IPS DF 6.9 (cell line): ENCODE measurements at places on chromosomes 5 and 9.

DNA sequence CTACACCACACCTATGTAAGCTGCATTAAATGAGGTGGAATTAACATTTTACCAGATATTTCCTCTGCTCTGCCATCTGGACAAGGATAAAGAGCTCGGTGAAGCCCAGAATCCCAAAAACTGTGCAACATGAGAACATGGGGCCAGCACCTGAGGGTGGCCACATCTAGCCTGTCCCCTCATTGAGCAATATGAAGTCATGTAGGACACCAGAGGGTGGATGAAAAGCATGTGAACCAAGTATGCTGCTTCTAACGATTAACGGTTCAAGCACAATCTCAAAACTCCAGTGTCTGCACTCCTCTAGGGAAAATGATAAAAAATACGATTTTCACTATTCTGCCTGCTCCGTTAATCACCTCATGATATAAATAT, 545.8 kb downstream of the EBF1 start:
- no peaks in the 10 kb centered on the region; the same call in 1 of the 2 replicates for H3K4me1 ChIP-seq
- H3K27ac ChIP-seq: no peak overlapping the region
- no peaks in the 10 kb centered on the region for H3K36me3 ChIP-seq
- DNase-seq: no peak
- no peak overlapping the region for H3K4me3 ChIP-seq
- H3K27me3 ChIP-seq: no peaks in the 10 kb centered on the region

DNA sequence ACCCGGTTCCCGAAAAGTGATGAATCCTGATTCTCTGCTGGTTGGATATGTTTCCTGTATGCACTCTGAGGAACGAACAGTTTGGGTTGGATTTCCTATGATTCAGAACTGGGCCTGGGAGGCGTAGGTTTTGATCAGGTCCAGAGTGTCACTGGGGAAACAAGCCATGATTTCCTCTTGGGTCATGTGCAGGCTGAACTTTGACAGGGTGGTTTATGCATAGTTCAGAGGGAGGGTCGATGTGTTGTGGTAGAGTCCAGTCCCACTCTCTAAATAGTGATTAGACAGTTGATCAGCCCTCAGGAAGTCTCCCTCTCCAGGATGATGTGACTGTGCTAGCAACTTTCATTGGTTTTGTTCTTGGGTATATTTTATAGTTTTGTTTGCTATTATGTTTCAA, 17.4 kb downstream of the ATG10 start:
- no peak overlapping the region for H3K4me3 ChIP-seq
- no peak overlapping the region for H3K27ac ChIP-seq
- no peaks in the 10 kb centered on the region for H3K27me3 ChIP-seq
- no peaks in the 10 kb centered on the region for H3K36me3 ChIP-seq
- no peaks in the 10 kb centered on the region for H3K4me1 ChIP-seq

DNA sequence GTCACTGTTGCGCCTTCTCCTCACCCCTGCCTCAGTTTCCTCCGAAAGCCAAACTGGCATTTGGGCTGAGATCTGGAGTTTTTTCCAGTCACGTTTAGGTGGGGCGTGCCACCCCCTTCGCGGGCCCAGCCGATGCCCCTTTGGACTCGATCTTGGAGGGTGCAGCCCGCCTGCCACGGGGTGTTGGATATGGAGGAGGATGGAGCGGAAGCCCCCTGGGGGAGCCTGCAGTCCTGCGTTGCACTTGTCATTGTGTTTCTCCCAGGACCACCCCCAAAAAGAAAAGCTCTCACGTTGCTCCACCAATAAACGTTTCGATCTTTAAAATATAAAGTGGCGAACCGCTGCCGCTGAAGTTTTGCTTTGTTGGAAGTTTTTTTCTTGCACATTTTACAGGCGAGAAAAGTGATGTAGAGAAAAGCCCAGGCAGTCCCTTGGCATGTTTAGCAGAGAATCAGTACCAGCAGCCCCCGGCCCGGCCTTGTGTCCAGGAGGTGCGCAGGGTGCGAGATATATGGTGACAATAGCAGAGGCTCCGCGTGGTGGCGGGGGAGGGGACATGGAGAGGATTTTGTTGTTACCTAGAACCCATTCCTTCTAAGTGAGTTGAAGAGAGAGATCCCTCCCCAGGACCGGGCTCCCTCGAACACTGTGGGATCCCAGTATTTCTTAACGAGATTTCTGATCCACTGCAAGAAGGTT, 681 bp downstream of the F2R start:
- no peak overlapping the region for H3K27ac ChIP-seq
- peaks cover 4% of the 10 kb centered on the region; the same call in 1 of the 2 replicates for H3K27me3 ChIP-seq
- H3K4me1 ChIP-seq: peaks cover 2% of the 10 kb centered on the region; the same call in 1 of the 2 replicates
- no peaks in the 10 kb centered on the region for H3K36me3 ChIP-seq

- H3K36me3 ChIP-seq: no peaks in the 10 kb centered on the region
- DNase-seq: no peak
- peaks cover 1% of the 10 kb centered on the region for H3K4me1 ChIP-seq
- H3K27me3 ChIP-seq: no peaks in the 10 kb centered on the region
- no peak overlapping the region for H3K27ac ChIP-seq
- H3K4me3 ChIP-seq: no peak overlapping the region
Observed at GRCh38 chr9:13590996-13591395, 311.5 kb upstream of the MPDZ start.

GRCh38 chr9:81374459-81375186, 314.7 kb downstream of the TLE1 start:
- no peaks in the 10 kb centered on the region for H3K36me3 ChIP-seq
- no peak for DNase-seq
- 0 out of 2 replicates have a peak, but pooled peaks cover 1% of the 10 kb centered on the region for H3K4me1 ChIP-seq
- H3K4me3 ChIP-seq: no peak overlapping the region

GRCh38 chr9:108441726-108442125, 414.1 kb downstream of the ACTL7B start:
- H3K4me1 ChIP-seq: no peaks in the 10 kb centered on the region
- no peak overlapping the region for H3K27ac ChIP-seq
- DNase-seq: no peak
- no peak overlapping the region for H3K4me3 ChIP-seq
- H3K27me3 ChIP-seq: no peaks in the 10 kb centered on the region

DNA sequence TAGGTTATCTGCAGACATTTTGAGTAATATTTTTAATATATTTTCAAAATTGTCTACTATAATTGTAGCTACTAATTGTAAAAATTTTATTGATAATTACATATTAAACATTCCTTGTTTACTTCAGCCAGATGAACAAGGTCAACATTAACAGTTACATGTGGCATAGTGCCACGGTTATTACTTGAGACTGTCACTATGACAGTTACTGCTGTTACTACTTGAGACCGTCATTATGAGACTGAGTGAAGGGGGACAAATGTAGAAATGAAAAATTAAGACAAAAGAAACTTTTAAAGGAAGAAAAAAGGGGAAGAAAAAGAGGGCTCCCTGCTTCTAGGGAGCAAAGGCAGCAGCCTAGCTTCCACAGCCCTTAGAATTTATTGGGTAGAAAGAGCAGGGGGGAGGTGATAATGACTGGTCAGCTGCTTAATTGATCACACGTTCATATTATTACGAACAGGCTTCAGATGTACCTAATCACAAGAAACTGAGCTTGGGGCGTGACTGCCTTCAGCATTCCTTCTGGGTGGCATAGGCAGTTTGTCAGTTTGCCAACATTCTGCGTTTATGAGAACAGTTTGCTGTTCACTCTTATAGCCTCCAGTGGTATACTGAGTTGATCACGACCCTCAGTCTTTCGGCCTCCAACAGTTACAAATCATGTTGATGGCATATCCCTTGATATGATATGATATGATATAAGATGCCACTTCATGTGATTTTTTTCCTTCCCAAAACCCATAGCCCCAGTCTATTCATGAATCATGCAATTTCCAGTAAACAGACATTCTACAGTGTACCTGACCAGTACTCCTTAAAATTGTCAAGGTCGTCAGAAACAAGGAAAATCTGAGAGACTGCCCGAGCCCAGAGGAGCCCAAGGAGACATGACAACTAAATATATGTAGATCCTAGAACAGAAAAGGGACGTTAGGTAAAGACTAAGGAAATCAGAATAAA, 13.1 kb downstream of the MARCHF6 start:
- H3K27ac ChIP-seq: no peak overlapping the region
- no peaks in the 10 kb centered on the region for H3K36me3 ChIP-seq
- no peaks in the 10 kb centered on the region for H3K4me1 ChIP-seq
- DNase-seq: no peak
- H3K27me3 ChIP-seq: no peaks in the 10 kb centered on the region
- no peak overlapping the region for H3K4me3 ChIP-seq

- no peaks in the 10 kb centered on the region for H3K4me1 ChIP-seq
- no peaks in the 10 kb centered on the region for H3K27me3 ChIP-seq
- no peak overlapping the region for H3K4me3 ChIP-seq
- no peak for DNase-seq
- H3K36me3 ChIP-seq: no peaks in the 10 kb centered on the region
- H3K27ac ChIP-seq: no peak overlapping the region
Observed at GRCh38 chr5:21574961-21575360, 1278.2 kb downstream of the CDH12 start.

- H3K27ac ChIP-seq: no peak overlapping the region
- no peaks in the 10 kb centered on the region for H3K36me3 ChIP-seq
- no peak for DNase-seq
- H3K27me3 ChIP-seq: no peaks in the 10 kb centered on the region
- H3K4me1 ChIP-seq: no peaks in the 10 kb centered on the region
Observed at GRCh38 chr9:127004946-127005769, 90.6 kb downstream of the RALGPS1 start.

DNA sequence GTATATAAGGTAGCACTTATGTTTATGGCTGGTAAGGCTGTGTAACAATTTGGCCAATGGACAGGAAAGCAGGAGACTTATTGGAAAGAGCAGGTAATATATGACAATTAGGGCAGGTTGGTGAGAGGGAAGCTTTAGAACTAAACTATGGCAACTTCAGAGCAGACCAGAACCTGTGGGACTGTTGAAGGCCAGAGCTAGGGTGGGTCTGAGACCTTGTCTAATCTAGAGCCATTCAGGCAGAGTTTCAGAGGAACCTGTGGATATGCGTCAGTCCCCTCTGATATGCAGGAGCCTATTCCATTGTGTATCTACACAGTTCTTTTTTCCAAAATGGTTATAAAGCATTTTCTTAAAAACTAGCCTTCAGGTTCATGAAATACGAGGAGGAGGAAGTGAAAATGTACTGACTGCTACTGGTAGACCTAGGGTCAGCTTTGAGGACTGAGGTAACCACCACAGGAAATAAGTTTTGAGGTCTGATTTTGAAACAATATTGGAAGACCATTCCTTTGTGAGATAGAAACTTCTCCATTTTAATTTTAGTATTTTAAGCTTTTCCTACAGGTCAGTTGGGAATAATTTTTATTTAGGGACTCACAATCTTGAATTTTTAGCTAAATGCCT, 37.6 kb downstream of the ELL2 start:
- H3K27ac ChIP-seq: no peak overlapping the region
- DNase-seq: no peak
- no peak overlapping the region for H3K4me3 ChIP-seq
- no peaks in the 10 kb centered on the region for H3K27me3 ChIP-seq

- H3K36me3 ChIP-seq: no peaks in the 10 kb centered on the region
- no peaks in the 10 kb centered on the region for H3K4me1 ChIP-seq
- peak; percentile 25 for DNase-seq
- no peak overlapping the region for H3K4me3 ChIP-seq
- no peaks in the 10 kb centered on the region for H3K27me3 ChIP-seq
- H3K27ac ChIP-seq: no peak overlapping the region
Observed at GRCh38 chr5:66769839-66770617, 173.8 kb downstream of the MAST4 start.

DNA sequence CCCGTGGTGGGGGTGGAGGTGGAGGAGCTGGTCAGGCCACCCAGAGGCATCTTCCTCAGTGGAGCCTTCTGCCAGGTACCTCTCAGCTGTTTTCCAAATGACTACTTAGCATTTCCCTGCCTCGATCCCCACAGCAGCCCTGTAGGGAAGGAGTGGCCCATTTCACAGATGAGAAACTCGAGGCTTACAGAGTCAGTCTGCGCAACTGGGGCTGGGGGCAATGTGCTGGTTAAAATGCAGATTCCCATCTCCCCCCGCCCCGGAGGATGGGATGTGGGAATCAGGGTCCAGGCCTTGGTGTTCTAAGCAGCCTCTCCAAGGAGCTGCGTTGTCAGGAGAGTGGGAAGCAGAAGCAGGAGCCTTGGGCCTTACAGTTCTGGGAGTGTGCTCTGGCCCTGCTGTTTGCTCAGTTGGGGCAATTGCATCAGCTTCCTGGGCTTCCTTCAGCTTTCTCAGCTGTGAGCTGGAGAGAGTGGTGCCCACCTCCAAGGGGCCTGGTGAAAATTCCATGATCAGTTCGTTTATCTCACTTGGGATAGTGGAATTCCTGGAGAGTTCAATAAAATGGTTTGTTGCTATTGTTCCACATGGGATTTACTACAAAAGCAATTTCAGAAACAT, 19.4 kb downstream of the ERGIC1 start:
- no peak overlapping the region for H3K27ac ChIP-seq
- H3K36me3 ChIP-seq: no peaks in the 10 kb centered on the region; the same call in 1 of the 2 replicates
- no peak for DNase-seq

- no peaks in the 10 kb centered on the region for H3K27me3 ChIP-seq
- DNase-seq: no peak
- no peaks in the 10 kb centered on the region for H3K4me1 ChIP-seq
- H3K4me3 ChIP-seq: no peak overlapping the region
Observed at GRCh38 chr5:149857499-149857898, 87.1 kb downstream of the PDE6A start.

GRCh38 chr9:99472916-99473245, 250.8 kb downstream of the SEC61B start:
- no peaks in the 10 kb centered on the region for H3K36me3 ChIP-seq
- DNase-seq: no peak
- H3K27me3 ChIP-seq: no peaks in the 10 kb centered on the region
- no peak overlapping the region for H3K4me3 ChIP-seq
- H3K27ac ChIP-seq: no peak overlapping the region

- no peak overlapping the region for H3K27ac ChIP-seq
- H3K36me3 ChIP-seq: no peaks in the 10 kb centered on the region
- H3K4me3 ChIP-seq: no peak overlapping the region
- H3K27me3 ChIP-seq: no peaks in the 10 kb centered on the region
Observed at GRCh38 chr5:121006217-121006616, 542.1 kb downstream of the PRR16 start.

DNA sequence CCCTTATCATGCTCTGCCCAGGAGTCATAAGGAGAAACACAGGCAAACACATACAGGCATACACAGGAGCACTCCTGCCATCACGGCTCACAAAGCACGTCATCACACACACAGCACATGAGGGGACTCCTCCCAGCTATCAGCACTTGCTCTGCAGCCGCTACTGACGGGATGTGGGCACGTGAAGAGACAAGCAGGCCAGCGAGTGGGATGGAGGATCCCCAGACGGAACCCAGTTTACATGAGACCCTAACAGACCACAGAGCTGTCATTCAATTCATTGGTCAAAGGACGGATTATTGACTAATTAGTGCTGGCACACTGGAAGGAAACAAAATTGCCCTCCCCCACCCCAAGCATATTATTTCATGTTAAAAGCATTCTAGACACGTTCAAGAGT, 53.6 kb downstream of the SEMA4D start:
- no peaks in the 10 kb centered on the region; the same call in 1 of the 2 replicates for H3K36me3 ChIP-seq
- H3K4me1 ChIP-seq: peaks cover 20% of the 10 kb centered on the region
- DNase-seq: no peak
- H3K4me3 ChIP-seq: no peak overlapping the region
- H3K27ac ChIP-seq: no peak overlapping the region

- no peak overlapping the region for H3K27ac ChIP-seq
- no peaks in the 10 kb centered on the region for H3K36me3 ChIP-seq
Observed at GRCh38 chr5:135417083-135417482, 18.1 kb upstream of the MACROH2A1 start.

GRCh38 chr5:112958093-112959088, 18.2 kb upstream of the DCP2 start:
- H3K27me3 ChIP-seq: no peaks in the 10 kb centered on the region
- H3K4me3 ChIP-seq: no peak overlapping the region
- H3K27ac ChIP-seq: no peak overlapping the region
- H3K36me3 ChIP-seq: no peaks in the 10 kb centered on the region

- no peak overlapping the region for H3K4me3 ChIP-seq
- H3K27me3 ChIP-seq: no peaks in the 10 kb centered on the region
- H3K27ac ChIP-seq: no peak overlapping the region
- H3K4me1 ChIP-seq: no peaks in the 10 kb centered on the region
Observed at GRCh38 chr5:145280806-145281205, 554.3 kb downstream of the PRELID2 start.
